ENCODE measurements at places on chromosomes 5 and 9.

DNA sequence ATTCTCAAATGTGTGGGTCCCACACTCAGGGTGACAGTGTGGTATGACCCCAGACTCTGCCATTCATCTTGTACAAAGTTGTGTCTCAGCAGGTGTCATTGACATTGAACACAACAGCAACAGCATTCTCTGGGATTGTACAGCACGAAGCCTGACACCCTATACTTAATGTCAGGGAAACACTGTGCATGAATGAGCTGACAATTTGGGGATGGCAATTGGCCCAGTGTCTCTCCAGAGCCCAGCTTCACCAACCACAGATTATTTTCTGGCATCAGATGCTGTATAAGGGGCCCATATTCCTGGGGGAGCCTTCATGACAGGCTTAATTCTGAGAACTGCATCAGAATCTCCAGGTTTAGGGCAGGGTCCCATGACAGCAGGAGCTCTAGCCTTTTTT, 143.2 kb downstream of the GCNT1 start:
- DNase-seq, result no peak

- peak; percentile 92 for DNase-seq
Measured at GRCh38 chr5:111930905-111931461, 174.0 kb upstream of the NREP start.

DNA sequence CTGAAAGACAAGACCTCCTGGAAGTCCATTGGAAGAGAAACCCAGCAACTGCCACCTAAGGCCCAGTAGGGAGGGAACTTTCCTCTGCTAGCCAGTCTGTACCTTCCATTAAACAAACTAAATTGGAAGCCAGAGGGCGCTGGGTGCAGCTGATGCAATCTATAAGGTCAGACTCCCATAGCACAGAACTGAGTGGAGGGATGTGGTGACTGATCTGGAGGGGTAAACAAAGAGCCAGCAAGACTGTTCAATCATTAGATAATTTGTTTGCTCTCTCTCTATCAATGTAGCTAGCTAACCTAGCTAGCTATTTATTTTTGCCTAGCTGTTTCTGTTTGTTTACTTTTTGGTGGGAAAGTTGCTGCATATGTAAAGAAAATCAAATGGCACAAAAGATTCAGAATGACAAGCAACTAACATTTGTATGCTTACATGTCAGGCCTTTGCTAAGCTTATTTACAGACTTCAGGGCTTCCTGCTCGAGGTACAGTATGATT, 291.8 kb upstream of the DAB2 start:
- peak; percentile 75 for DNase-seq

GRCh38 chr5:106957336-106957735, 713.4 kb downstream of the EFNA5 start:
- DNase-seq, result no peak
